ENCODE measurements at places on chromosomes 5 and 9.

DNA sequence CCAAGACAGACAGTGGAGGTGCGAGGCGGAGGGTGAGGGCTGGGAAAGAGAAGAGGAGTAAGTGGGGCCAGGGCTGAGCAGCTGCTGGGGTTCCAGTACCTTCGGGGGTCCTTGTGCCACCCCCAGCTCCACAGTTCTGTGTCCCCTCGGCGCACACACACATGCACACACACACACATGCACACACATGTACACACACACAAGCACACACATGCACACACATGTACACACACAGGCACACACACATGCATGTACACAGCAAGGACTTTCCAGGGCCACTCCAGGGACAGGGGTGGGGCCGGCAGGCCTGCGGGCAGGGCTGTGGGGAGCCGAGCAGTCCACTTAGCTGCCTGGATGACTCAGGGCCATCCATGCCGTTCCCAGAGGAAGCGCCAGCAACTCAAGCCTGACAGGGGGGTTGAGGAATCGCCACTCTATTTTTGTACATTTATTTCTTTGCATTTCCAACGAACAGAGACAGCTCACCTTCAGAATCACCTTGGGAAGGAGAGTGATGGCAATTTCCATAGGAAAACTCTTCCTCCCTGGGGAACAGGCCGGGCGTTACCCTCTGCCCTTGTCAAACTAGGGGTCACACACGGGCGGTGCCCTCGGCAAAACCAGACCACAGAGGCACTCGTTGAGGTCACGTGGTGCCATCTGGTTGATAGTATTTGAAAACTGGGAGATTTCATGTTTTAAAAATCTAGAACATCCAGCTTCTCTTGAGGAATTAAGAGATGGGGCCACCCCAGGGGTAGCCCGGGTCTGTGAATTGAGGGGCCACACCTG, 135.7 kb downstream of the ADAMTS2 start:
- DNase-seq: no peak

GRCh38 chr9:94802793-94803192, 76.3 kb downstream of the AOPEP start:
- DNase-seq: no peak

DNA sequence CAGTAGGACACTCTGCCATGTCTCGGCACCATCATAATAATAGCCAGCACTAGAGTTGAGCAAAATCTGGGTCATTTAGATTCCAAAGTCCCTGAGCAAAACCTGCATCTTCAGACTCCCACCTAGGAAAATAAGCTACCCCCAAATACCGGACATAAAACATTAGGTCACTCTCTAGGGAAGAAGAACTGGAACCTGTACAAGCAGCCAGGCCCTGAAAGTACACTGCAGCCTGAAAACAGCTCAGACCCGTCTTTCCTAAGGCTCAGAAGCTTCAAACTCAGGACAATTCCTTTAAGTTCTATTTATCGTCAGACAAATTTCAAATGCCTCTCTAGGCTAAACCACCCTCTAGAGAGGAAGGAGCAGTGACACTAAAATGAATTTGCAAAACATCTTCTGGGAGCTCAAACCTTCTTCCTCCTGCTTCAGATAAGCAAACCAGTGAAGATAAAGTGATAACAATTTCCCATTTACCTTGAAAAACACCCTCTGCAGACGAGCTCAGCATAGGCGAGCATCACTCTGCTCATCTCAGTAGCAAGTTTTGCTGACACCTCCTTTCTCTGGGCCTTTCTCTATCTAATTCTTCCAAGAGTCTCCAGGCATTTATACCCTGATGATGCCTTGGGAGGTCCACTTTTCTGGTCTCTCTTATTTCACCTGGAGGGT, 34.0 kb downstream of the ADAM19 start:
- no peak for DNase-seq

DNA sequence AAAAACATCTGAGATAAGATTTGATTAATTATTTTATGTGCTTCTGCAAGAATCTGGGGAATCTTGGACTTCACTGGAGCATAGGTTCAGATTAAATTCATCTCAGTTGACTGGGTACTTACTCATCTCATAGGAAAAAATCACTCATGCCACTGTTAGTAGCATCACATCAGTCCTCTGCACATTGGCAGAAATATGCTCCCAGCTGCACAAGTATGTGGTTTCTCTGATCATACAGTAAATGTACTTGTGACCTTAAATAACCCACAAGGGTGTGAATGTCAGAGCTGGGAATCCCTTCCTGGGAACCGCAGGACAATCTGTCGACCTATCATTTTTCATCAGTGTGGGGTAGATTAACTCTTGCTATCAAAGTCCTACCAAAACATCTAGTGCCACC, 203.7 kb upstream of the SLC24A2 start:
- no peak for DNase-seq

DNA sequence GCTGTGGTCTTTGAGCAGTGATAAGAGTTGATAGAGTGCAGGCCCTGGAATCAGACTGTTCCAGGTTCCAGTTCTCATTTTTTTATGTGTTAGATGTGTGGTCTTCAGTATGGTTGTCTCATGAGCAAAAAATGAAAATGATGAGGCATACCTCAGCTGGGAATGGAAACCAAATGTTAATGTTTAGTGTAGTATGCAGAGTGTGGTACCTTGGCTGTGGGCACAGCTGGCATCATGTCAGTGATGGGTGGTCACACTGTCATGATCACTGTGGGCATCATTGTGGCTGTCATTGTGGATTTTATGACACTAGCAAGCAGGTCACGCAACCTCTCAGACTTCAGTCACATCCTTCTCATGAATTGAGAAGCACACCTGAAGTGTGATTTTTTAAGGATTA, 6.4 kb downstream of the ABLIM3 start:
- no peak for DNase-seq

- DNase-seq: no peak
Observed at GRCh38 chr5:112787261-112787660, 49.6 kb downstream of the APC start.

GRCh38 chr9:111040494-111040893, 2.2 kb upstream of the LPAR1 start:
- no peak for DNase-seq

DNA sequence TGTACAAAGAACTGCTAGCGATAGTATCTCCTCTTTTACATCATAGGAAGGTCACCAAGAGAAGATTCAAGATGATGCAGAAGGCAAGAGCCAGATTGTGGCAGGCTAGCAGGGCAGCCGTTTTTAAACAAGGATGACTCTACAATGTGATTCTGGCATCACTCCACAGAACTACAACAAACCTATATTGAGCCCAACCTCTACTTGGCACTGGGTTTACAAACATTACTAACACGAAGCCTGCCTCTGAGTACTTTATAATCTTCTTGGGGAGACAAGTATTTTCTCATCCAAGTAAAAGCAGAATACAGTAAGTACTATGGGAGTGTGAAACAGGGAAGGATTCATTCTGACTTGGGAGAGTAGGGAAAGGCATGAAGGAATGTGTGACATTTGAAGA, 448.6 kb downstream of the ZNF608 start:
- DNase-seq: no peak

DNA sequence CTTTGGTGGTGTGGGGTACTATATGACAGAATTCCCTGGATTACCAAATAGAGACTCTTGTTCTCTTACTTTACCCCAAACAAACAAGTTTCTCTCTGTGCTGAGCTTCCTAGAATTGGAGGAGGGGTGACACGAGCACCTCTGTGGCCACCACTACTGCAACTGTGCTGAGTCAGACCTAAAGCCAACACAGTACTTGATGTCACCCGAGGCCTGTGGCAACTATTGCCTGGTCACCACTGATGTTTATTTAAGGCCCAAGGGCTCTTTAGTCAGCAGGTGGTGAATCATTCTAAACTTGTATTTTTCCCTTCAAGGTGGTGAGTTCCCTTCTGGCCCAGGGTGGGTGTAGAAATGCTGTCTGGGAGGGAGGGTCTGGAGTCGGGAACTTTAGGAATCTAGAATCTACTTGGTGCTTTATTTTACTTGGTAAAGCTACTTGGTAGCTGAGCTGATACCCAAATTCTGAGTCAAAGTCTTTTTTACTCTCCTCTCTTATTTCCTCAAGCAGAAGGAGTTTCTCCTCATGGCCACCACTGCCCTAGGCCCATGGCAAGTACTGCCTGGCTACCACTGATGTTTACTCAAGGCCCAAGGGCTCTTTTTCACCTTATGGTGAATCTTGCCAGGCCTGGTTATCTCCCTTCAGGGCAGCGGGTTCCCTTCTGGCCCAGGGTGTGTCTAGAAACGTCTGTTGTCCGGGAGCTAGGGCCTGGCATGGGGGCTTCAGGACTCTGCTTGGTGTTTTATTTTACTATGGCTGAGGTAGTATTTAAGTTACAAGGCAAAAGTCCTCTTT, 9.8 kb downstream of the LURAP1L start:
- no peak for DNase-seq

- DNase-seq: no peak
Observed at GRCh38 chr9:121300283-121301119, 32.5 kb downstream of the GSN start.

DNA sequence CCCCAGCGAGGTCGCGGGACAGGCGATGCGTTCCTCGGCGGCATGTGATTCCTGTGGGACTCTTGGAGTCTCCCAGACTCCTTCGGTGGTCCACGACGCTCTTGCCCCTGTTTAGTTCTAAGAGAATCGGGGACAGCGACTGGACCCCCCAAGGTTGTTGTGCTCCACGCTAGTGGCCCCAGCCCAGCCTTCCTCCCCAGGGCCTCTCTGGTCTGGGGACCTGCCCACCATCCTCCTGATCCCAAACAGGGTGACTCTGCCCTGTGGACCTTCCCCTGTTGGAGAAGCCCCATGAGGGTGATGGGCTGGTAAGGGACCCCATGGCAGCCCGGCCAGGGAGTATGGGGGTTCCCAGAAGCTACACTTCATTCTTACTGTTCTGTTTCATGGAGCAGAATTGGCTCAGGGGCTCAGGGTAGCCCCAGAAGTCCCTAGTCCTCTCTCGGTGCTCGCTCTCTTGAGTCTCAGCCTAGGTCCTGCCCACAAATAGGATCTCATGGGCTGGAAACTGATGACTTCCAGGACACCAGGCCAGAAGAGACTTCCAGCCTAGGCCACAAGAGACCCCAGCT, 880 bp downstream of the CARD19 start:
- DNase-seq: no peak

All from kidney (tissue), 22 donors.